Hepatic stellate cell (primary cell): ENCODE measurements at places on chromosomes 4 and X.

GRCh38 chr4:111228874-111229273, 606.0 kb upstream of the PITX2 start:
- DNase-seq = no peak

- no peak for DNase-seq
These were observed 117.4 kb upstream of the GRPR start for GRCh38 chrX:16005917-16006316.

DNA sequence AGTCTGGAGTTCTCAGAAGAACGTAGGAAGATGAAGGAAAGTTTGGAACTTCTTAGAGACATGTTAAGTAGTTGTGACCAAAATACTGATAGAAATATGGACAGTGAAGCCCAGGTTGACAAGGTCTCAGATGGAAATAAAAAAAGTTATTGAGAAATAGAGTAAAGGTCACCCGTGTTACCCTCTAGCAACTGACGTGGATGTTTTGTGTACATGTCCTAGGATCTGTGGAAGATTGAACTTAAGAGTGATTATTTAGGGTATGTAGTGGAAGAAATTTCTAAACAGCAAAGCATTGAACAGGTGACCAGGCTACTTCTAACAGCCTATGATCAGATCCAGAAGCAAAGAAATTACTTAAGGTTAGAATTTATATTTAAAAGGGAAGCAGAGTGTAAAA, 1020.4 kb downstream of the FSTL5 start:
- no peak for DNase-seq

GRCh38 chrX:67651437-67652142, 107.8 kb downstream of the AR start:
- DNase-seq = no peak

GRCh38 chr4:185576314-185576961, 41.1 kb upstream of the PDLIM3 start:
- no peak for DNase-seq

- DNase-seq = no peak
These were observed 1048.0 kb downstream of the PDHA2 start for GRCh38 chr4:96887857-96888256.

- no peak for DNase-seq
These were observed 131.6 kb downstream of the CEP135 start for GRCh38 chr4:56080384-56080783.

- no peak for DNase-seq
These were observed 112.9 kb downstream of the FRYL start for GRCh38 chr4:48667148-48667547.

DNA sequence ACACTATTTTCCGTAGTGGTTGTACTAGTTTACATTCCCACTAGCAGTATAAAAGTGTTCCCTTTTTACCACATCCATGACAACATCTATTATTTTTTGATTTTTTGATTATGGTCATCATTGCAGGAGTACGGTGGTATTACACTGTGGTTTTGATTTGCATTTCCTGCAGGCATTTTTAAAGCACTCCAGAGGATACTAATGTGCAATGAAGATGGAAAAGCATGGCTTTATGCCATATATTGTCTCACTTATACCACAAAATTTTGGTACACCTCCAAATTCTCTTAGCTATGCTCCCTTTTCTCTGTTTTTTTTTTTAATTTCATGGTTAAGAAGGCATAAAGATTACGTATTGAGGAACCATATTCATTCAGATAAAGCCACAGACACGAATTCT, 35.1 kb upstream of the NPY2R start:
- DNase-seq = no peak

DNA sequence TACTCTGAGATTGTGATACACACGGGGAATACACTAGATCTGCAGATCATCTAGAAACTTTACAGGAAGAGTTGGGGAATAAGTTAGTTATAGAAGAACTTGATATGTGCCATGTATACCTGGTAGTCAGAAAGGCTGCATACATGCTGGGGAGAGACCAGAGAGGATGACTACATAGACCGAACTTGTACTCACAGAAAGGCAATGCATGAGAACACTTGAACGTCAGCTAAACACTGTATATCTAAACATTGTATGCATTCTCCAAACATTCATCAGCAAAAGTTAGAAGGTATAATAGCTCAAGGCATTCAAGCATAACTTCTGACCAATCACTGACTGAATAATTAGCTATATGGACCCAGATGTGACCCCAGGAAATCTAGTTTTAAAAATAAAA, 78.0 kb upstream of the PDHA2 start:
- DNase-seq = no peak

DNA sequence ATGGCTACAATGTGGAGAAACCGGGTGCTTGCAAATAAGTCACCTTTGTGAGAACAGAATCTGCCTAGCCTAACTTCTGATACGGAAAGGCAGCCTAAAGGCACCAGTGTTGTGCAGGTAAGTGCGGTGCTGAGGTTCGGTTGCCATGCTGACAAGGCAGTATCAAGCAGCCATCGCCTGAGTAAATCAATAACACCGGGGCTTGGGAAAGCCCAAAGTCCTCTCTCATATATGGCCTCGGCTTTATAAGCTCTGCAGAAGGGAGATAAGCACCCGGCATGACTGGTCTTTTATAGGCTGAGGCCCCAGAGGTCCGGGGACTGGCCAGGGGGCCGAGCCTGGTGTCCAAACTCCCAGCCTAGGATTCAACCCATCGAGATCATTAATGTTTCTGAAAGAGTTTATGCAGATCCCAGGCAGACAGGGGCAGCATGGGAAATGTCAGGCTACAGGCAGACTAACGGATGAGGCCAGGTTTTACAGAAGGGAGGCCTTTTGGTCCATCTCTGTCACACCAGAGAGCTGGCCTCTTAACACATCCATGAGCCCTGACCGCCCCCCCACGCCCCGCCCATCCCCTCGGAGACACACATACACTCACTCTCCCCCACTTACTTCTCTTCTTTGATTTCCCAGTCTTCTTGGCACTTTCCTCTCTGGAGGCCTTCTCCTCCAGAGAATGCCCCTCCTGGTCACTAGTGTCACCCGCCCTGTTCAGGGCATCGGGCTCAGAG, 38.5 kb downstream of the ELF4 start:
- DNase-seq = no peak
